Stimulated activated CD8-positive, alpha-beta memory T cell treated with anti-CD3 and anti-CD28 coated beads, Interleukin-2, amount 100 ng/mL, for 1 hour (primary cell): ENCODE measurements at places on chromosomes 1 and 21.

GRCh38 chr1:97461782-97462181 is 459.1 kb downstream of the DPYD start:
- DNase-seq, result no peak

DNA sequence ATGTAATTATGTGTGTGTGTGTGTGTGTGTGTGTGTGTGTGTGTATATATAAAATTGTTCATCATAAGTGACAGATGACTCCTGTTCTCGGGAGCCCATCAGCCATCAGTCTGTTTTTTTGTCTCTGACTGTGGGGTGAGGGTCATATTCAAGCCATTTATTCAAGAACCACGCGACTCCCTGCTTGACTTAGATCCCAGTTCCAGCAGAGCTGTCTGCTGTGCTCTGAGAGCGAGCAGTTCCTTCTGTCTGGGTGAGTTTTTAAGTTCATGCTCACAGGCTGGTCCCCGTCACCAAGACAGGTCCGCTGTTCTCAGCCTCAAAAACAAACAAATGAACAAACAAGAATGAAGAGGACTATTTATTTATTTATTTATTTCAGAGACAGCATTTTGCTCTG is 18.3 kb upstream of the NPPB start:
- no peak for DNase-seq

DNA sequence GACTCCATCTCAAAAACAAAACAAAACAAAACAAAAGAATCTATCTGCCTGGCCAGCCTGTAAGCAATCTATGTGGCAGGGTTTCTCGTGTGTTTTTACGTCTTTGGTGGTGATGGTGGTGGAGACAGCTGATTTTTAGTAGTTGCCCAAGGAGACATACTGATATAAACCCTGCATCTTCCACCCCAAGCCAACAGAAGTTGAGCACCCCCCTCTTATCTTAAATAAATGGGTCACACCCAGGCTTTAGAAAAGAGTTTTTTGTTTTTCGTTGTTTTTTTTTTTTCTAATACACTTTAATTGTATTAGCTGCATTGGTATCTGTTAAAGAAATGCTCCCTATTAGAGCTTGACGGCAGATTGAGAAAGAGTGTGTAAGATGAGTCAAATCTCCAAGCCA is 134.7 kb downstream of the GLUL start:
- DNase-seq, result no peak

- DNase-seq, result no peak
Observed at GRCh38 chr1:218473522-218473921, 128.4 kb downstream of the TGFB2 start.

- no peak for DNase-seq
Observed at GRCh38 chr21:15801352-15801863, 71.6 kb downstream of the USP25 start.

GRCh38 chr21:25983745-25984144 is 186.8 kb downstream of the APP start:
- DNase-seq, result no peak

- no peak for DNase-seq
Observed at GRCh38 chr1:25427696-25428095, 3.0 kb upstream of the MACO1 start.
